Mammary epithelial cell (primary cell): ENCODE measurements at places on chromosomes 2 and 18.

DNA sequence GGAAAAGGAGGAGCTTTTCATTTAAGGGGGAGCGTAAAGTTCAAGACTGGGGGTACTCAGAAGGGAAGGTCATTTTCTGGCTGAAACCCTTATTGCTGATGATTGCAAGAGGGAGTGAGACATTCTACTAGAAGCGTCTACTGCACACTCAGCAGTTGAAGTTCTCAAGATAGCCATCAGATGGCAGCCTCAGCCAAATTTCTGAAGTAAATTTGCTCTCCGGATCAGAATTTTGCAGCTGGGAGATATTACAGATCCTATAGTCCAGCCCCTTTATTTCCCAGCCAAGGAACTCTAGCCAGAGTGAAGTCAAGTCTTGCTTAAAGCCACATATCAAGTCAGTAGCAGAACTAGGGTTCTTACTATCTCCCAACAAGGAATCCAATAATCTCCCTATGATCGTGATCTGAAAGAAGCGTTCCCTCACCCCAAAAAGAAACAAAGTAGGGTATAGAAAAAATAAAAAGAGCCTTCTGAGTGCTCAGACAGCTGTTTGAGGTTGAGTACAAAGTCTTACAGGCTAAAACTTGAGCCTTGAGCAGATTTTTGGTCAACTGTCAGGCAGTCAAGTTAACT, 24.0 kb downstream of the RAX start:
- peak; percentile 52 for DNase-seq

DNA sequence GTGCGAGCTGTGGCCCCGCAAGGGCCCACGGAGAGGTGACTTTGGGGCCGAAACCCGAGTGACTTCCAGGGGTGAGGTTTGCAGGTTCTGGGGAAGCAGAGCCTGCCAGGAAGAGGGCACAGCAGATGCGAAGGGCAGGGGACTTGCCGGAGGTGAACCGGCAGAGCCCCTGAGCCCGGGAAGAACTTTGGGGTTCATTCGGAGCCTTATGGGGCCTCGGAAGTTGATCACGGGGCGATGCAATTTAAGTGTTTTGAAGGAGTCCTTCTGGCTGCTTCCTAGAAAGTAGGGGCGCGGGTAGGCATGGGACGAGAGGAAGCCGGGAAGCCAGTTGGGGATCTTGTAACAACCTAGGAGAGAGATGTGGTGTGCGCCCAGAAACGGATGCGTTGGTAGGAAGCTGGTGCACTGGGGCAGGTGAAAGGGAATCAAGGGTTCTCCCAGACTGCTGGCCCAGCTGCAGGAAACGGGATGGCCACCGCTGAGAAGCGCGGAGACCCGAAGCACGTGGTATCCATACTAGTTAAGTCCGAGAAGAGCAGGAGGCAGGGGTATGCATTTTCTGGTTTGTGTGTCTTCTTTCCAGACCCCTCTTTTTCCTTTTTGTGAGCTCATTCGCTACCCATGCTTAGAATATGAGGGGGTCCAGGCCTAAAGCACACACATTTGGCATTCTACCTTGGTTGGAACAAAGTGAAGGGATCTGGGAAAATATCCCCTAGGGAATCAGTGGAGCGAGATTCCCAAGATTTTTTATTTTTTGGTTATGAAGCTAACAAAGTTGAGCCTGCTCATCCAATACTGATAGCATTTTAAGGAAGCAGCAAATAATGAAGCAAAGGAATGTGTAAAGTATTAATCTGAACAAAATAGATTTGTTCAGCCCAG, 758 bp downstream of the SCLY start:
- DNase-seq = peak; percentile 49

- no peak for DNase-seq
These were observed 81.1 kb upstream of the CD226 start for GRCh38 chr18:70028734-70029133.

- no peak for DNase-seq
These were observed 166.2 kb upstream of the MAP3K20 start for GRCh38 chr2:172909454-172909853.

GRCh38 chr2:138654146-138654545, 126.0 kb downstream of the NXPH2 start:
- no peak for DNase-seq

- DNase-seq = peak; percentile 60
These were observed 38.8 kb downstream of the LIMS1 start for GRCh38 chr2:108573061-108573460.

DNA sequence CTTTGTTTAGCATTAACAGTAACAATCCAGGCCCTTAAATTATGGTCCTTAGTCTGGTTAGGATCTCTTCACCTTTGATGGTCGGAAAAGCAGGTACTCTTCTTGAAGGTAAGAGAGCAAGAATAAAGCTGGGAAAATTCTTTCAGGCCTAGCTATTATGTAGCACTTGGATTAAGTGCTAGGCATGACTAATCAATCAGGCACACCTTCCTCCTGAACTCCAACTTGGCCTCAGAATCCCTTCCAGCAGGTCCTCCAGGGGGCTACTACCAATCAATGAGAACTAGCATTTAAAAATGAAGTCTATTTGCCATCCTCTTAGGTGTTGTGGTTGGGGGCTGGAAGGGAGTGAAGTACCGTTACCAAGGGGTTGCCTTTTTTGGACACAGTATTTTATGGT, 3.7 kb downstream of the SMYD1 start:
- no peak for DNase-seq

DNA sequence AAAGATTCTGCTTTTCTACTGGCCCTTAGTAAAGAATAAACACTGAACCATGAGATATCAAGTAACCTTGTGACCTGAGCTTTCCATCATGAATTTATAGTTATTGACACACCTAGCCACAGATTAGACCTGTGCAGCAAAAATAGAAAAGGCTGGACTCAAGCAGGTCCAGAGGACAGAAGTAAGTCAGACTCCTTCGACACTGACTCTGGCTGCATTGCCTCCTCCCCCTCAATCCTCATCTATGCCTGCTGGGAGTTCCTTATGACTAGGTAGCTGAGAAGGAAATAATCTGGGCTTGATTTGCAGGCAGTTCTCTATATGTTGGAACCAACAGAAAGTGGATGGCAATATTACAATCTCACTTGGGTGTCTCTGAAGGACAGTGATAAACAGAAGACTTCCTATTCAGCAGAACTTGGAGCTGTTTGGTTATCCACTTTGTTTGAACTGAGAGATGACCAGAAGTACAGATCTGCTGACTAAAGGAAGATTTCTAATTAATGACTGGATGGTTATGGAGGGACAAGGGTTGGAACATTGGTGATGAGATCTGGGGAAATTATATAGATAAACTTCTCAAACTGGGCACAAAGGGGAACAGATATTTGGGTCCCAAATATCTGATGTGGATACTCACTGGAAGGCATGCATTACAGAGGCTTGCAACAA, 39.4 kb downstream of the ARID5A start:
- DNase-seq = no peak

GRCh38 chr2:204743393-204743960, 198.2 kb downstream of the PARD3B start:
- DNase-seq = no peak

GRCh38 chr2:188199716-188200128, 92.0 kb upstream of the GULP1 start:
- peak; percentile 87 for DNase-seq

- DNase-seq = no peak
These were observed 1.5 kb downstream of the C18orf54 start for GRCh38 chr18:54359233-54359632.
